A549 treated with ZK216348 at 1 μM for 4 hours (cell line): ENCODE measurements at places on chromosomes 2 and 18. TPM values are rescaled to one million over a fixed set of nuclear protein-coding genes. Genes with fewer than 3 reads are reported as not detected.

The ANKRD36B gene
- total RNA-seq, result 4.3 to 6.7 TPM (median 5.5 TPM) in 5 replicates

The XIRP2 gene
- not detected in 5 replicates for total RNA-seq

The RBMS1 gene
- 44.4 to 69.3 TPM (median 68.4 TPM) in 5 replicates for total RNA-seq

The GKN1 gene
- 0.32 to 1.1 TPM (median 0.74 TPM) in 5 replicates for total RNA-seq

The CAVIN2 gene
- total RNA-seq, result 21.7 to 41.3 TPM (median 35.6 TPM) in 5 replicates

The SLC30A3 gene
- 1.9 to 4.2 TPM (median 3.6 TPM) in 5 replicates for total RNA-seq

The SGPP2 gene
- total RNA-seq, result 0.24 to 0.46 TPM (median 0.38 TPM) in 5 replicates

The CEBPZOS gene
- 39.2 to 55.1 TPM (median 41.6 TPM) in 5 replicates for total RNA-seq

The SP110 gene
- total RNA-seq, result 5.6 to 8.7 TPM (median 7.6 TPM) in 5 replicates

The GPC1 gene
- total RNA-seq, result 115 to 247 TPM (median 223 TPM) in 5 replicates
